Astrocyte (in vitro differentiated cells and primary cell): ENCODE measurements at places on chromosomes 6 and 20.

- no peak for DNase-seq
These were observed 78.5 kb downstream of the TMEM242 start for GRCh38 chr6:157244780-157245179.

DNA sequence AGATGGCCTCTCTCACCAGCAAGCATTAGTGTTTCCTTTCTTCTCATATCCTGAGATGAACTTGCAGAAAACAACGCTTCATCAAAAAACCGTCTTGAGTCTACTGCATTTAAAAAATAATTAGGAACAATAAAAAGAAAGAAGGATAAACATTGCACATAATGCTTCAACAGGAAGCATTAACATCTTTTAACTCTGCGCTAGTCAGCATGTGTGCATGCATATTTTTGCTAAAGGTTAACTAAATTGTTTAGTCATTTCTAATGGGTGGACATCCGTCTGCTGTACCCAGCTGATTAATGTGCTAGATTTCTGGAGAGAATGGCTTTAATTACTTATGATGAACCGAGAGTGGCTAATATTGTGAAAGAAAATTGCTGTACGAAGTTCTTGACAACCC lies 349.3 kb downstream of the SOX4 start:
- DNase-seq = peak; percentile 69

GRCh38 chr6:15058200-15059061 lies 187.4 kb upstream of the JARID2 start:
- no peak for DNase-seq

DNA sequence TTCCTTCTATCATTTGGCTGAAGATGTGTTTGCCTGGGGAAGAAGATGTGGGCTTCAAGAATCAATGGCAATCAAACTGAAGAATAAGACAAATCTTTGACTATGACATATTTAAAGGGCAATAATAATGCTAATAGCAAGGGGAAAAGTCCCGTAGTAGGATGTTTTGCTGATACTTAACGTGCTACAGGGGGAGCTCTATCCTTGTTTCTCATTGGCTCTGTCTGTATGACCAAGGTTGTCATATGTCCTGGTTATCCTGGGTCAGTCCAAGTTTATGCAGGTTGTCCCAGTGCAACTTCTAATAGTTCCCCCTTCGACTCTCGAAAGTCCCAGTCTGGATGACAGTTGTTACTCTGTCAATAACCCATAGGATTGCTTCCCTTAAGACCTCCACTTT lies 321.3 kb downstream of the DHX35 start:
- DNase-seq = no peak

DNA sequence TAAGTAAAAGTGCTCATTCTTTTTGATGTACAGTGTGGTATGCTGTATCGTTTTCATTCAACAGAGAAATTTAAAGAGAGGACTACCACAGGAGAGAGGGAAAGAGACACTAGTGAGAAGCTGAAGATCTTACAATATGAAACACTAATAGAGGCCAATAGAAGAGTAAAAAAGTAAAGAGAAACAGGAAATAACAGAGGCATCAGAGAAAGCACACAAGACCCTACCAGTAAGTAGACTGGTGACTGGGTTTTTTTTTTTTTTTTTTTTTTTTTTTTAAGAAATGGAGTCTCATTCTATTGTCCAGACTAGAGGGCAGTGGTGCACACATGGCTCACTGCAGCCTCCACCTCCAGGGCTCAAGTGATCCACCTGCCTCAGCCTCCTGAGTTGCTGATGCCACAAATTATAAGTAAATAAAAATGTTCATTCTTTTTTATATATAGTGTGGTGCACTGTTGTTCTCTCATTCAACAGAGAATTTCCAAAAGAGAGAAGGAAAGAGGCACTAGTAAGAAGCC lies 18.8 kb downstream of the ELOVL4 start:
- no peak for DNase-seq

DNA sequence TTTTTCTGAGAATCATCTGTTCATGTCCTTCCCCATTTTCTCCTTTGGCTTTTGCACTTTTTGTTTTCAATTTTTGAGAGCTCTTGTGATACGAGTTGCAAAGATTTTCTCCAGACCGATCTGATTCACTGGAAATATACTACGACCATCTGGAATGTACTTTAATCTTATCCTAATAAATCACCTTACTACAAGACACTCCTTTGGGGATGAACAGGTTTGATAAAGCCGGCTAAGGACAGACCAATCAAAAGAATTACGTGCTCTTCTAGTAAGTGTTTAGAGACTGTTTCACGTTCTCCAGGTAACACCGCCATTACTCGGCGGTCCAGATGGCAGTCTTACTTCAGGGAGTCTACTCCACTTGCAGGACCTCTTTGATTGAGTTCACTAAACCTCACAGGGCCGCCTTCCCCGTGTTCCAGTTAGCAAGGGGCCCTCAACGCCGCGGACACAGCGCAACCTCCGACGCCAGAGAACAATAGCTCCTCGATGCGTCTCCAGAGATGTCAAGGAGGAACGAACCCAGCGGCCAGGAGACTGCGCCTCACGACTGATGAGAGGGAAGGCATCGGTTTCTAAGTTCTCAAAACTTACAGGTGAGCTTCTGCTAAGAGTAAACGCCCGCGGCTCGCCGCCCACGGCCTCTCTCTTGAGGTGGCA lies 920 bp upstream of the WTAP start:
- no peak for DNase-seq

- no peak for DNase-seq
These were observed 7.2 kb downstream of the KIF16B start for GRCh38 chr20:16566080-16566479.

GRCh38 chr6:13004601-13005000 lies 288.0 kb downstream of the PHACTR1 start:
- no peak for DNase-seq

- DNase-seq = no peak
These were observed 26.5 kb downstream of the ULBP1 start for GRCh38 chr6:149990212-149990660.
